ENCODE measurements at places on chromosomes 16 and 17. TPM values are rescaled to one million over a fixed set of nuclear protein-coding genes. Genes with fewer than 3 reads are reported as not detected.

GRCh38 chr17:57756951-57757350, 11.9 kb upstream of the CCDC182 start:
- H3K27me3 ChIP-seq, result no peaks in the 10 kb centered on the region
- DNase-seq, result no peak
- no peak overlapping the region for H3K27ac ChIP-seq
- H3K4me3 ChIP-seq, result no peak overlapping the region
- no peaks in the 10 kb centered on the region for H3K36me3 ChIP-seq

DNA sequence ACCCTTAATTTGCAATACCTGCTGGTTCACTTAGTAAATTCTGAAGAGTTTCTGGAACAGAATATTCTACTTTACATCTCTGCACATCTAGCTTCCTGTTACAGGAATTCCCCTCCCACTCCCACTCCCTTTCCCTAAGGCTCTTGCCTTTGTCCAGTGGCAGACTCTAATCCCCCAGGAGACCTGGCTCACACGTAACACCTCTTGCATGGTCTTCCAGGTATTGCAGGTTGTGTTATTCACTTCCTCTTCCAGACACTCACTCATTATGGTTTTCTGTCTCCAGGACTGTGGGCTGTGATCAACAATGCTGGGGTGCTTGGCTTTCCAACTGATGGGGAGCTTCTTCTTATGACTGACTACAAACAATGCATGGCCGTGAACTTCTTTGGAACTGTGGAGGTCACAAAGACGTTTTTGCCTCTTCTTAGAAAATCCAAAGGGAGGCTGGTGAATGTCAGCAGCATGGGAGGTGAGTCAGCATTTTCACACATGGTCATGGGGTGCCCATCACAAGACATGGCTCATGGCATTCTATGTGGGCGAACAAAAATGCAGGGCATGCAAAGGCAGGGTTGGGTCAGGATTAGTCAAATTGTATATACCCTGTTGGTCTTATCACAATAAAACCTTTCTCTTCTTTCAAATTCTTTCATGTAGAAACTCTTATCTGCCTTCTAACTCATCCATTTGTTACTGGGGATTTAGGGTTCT, 35.8 kb downstream of the HSD17B2 start:
- no peaks in the 10 kb centered on the region for H3K27me3 ChIP-seq
- DNase-seq, result no peak
- H3K4me1 ChIP-seq, result no peaks in the 10 kb centered on the region
- H3K4me3 ChIP-seq, result no peak overlapping the region

DNA sequence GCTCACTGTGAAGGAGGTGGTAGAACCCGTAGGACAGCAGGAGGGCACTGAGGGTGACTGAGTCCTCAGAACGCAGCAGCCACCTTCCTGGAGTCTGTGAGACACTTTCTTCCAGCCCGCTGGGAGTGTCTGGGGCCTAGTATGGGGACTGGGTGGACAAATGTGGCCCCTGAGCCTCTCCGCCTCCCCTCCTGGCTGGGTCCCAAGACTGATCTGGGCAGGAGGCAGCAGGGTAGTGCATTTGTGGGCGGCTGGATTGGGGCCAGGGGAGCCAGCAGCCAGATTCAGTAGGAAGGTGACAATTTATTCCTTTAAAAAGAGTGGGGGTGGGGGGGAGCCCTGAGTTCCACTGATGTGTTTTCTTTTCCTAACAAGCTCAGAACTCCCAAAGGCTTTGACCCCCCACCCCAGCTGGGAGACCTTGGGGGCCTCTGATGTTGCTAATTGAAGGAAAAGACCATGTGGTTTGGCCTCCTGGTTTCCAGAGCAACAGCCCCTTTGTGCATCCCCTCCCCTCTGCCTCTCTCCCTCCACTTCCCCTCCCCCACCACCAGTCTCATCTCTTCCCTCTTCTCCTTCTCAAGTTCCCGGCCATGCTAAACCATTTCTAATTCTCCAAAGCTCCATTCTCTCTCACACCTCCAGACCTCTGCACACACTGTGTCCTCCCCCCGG, 4.4 kb downstream of the CLEC19A start:
- no peak overlapping the region for H3K4me3 ChIP-seq
- no peaks in the 10 kb centered on the region for H3K27me3 ChIP-seq
- no peak overlapping the region for H3K27ac ChIP-seq
- H3K36me3 ChIP-seq, result no peaks in the 10 kb centered on the region
- DNase-seq, result no peak

DNA sequence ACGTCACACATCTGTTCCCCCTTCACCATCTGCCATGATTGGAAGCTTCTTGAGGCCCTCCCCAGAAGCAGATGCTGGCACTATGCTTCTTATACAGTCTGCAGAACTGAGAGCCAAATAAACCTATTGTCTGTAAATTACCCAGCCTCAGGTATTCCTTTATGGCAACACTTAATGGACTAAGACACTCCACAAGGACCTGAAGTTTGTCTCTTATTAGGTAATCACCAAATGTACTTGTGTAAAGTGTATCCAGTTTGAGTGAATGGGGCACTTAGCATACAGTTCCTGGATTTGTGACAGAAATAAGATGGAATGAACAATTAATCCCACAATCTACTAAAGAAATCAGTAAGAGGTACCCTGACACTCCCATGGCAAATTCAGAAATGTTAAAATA, 105.3 kb downstream of the SLC39A11 start:
- no peaks in the 10 kb centered on the region for H3K36me3 ChIP-seq
- H3K4me3 ChIP-seq, result no peak overlapping the region
- DNase-seq, result no peak

GRCh38 chr17:57006040-57006439, 28.1 kb downstream of the SCPEP1 start:
- peaks cover 44% of the 10 kb centered on the region for H3K4me1 ChIP-seq
- H3K27me3 ChIP-seq, result no peaks in the 10 kb centered on the region
- peak overlapping the region; percentile 88 for H3K27ac ChIP-seq
- H3K36me3 ChIP-seq, result no peaks in the 10 kb centered on the region
- no peak for DNase-seq

GRCh38 chr17:36614933-36615332, 13.6 kb downstream of the MRM1 start:
- H3K27me3 ChIP-seq, result peaks cover 3% of the 10 kb centered on the region
- no peak overlapping the region for H3K27ac ChIP-seq

RNF43 gene
- 2.5 TPM for total RNA-seq

NMRAL1 gene
- total RNA-seq, result 46.7 TPM

KLHL10 gene
- total RNA-seq, result 0.12 TPM
